AG09319 (cell line): ENCODE measurements at places on chromosomes 12 and 14.

DNA sequence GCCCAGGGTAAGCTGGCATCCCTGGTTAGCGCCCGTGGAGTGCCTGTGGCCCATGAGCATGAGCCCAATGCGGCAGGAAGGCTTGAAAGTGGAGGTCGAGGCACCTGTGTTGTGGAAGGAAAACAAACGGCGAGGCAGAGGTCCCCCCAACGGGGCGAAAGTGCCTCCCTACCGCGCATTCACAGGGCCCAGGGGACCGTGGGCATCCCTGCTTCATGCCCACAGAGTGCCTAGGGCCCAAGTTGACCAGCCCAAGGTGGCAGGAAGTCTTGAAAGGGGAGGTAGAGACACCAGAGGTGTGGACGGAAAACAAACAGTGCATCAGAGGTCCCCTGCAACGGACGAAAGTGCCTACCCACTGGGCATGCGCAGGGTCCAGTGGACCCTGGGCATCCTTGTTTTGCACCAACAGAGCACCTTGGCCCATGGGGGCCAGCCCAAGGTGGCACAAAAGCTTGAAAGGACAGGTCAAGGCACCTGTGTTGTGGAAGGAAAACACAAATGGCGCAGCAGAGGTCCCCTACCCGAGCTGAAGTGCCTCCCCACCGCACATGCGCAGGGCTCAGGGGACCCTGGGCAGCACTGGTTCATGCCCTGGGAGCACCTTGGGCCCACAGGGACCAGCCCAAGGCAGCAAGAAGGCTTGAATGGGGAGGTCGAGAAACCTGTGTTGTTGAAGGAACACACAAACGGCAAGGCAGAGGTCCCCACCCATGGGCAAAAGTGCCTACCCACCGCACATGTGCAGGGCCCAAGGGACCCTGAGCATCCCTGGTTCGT lies 377.5 kb downstream of the ALG10 start:
- no peak for DNase-seq

DNA sequence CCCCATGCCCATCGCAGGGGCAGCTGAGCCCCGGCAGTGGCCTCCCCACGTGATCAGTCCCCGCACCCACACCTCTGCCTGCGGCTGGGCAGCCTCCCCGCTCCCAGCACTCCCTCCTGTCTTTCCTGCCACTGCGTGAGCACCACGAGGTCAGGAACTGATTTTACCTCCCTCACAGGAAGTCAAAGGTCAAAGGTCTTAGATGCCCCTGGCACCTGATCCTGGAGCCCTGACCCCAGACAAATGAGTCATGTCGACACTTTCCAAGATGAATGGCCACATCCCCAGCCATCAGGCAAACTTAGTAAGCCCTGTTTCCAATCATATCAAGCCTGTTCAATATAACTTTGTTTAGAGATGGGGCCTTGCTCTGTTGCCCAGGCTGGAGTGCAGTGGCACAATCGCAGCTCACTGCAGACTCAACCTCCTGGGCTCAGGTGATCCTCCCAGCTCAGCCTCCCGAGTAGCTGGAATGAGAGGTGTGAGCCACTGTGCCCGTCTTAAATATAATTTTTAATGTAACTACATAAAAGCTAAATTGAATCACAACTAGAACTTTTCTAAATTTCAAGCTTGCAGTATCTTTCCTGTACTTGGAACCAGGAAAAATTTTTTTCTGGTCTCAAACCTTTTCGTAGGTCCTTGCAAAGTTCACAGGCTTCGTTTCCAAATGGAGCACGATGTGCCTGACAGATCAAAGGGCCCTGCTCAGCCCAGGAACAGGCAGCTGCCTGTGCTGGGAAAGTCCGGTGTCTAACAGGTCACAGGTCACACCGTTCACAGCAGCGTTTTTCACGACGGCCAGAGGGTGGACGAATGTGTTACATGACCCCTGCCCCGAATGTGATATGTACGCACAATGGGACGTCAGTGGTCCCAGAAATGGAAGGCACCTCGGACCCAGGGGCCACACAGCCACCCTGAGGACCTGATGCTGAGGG lies 1.9 kb downstream of the LRCOL1 start:
- no peak for DNase-seq

DNA sequence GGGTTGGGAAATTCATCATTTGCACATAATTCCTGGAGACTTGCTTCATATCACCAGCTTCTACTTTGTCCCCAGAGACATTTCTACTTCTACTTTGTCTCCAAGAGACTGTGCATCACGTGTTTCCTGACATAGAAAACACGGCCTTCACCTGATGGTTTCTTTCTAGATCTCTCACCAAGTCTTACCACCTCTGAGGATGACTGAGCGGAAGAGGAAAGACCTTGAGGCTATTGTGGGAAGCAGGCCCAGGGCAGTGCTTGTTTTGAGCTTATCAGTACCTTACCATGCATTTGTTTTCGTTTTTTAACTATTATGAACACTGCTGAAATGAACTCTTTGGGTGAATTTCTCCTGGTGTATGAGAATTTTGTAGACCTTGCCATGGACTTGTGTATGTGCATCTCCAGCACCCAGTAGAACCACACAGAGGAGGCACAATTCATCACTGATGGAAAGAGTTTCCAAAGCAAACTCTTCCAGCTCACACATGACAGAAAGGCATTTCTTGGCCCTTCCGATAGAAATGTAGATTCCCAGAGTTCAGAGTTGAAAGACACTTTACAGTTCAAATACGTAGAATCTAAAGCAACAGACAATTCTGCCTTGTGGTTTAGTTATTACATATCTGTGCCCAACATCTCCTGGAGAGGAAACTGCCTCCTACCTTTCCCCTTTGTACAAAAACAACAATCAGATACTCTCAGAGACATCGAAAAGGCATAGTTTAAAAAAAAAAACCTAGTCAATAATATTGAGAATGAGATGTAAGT lies 434.7 kb downstream of the FUT8 start:
- no peak for DNase-seq

GRCh38 chr14:30131581-30132097 lies 204.0 kb upstream of the PRKD1 start:
- DNase-seq = no peak

DNA sequence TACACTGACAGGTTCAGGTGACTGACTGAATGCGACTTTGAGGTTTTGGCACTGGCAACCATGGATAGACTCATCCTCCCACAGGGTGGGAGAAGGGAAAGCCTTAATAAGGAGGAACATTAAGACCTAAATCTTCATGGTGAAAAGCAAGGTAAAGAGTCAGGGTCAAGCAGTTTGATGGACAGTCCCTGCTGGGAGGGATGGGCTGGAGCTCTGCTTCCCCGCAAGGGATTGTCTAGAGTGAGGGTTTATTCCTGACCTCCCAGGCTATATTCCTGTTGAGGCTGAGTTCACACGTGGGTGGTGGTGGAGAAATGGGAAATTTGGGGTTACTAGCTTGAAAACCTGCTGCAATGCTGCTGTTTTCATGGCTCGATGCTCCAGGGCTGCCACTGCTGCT lies 9.4 kb upstream of the STAC3 start:
- no peak for DNase-seq

- DNase-seq = no peak
Observed at GRCh38 chr12:43287706-43288383, 264.2 kb downstream of the ADAMTS20 start.

DNA sequence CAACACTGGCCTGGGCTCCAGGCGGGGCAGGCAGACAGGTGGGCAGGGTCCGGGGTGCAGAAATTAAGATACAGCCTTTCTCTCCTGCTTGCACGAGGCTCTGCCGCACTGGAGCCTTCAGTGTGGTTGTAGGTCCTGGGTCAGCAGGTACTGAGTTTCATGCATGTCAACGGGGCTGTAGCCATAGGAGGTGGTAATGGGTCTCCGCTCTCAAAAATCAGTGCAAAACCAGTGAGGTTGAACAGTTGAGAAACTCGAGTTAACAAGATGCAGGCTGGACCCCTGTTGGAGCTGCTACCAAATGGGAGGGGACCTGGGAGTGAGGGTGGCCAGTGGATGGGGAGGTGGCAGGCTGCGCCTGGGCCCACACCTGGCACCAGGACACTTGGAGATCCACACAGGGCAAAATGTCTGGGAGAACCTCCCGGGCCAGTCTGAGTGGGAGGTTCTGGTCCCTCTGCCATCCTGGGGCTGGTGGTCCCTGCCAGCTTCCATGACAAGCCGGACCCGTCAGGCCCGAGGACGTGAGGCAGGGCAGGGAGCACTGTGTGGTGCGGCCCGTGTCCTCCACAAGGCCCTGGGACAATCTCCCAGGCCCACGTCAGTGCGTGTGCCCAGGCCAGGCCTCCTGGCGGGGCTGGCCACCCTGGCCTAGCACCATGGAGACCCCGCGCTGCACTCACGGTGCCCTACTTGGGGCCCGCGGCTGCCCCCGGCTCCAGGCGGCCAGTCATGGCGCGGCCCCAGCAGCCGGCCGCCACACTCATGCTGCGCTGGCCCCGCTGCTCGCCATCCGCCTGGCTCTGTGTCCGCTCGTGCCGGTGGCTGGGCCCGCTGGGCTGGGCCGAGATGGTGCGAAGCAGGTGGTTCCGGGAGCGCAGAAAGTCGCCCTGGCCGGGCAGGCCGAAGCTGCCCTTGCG lies 5.1 kb downstream of the ARL6IP4 start:
- DNase-seq = no peak

GRCh38 chr12:76529226-76529918 lies 30.2 kb downstream of the OSBPL8 start:
- no peak for DNase-seq

DNA sequence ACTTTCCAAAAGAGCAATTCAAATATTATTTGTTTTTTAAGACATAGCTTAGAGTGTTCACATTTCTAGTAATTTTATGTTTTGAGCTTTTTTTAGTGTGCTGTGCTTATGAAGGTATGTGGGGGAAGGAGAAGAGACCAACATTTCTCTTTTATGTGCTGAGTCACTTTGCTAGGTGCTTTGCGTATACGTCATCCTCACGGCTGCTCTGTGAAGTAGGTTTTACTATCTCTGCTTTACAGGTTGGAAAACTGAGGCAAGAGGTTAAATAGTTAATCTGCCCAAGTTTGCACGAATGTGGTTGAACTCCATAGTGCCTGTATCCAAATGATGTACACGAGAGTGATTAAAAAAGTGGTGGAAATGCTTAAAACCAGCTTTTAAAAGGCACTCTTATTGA lies 75.9 kb downstream of the AEBP2 start:
- no peak for DNase-seq

GRCh38 chr12:78886719-78887407 lies 22.3 kb downstream of the SYT1 start:
- DNase-seq = peak; percentile 28

GRCh38 chr12:28253161-28253641 lies 62.9 kb downstream of the CCDC91 start:
- DNase-seq = no peak

- DNase-seq = no peak
Observed at GRCh38 chr12:117674313-117674712, 294.5 kb downstream of the KSR2 start.
